ENCODE measurements at places on chromosomes 2 and 18. TPM values are rescaled to one million over a fixed set of nuclear protein-coding genes. Genes with fewer than 3 reads are reported as not detected.

CHN1 gene
- 71.1 TPM for total RNA-seq

ABHD1 gene
- 0.49 TPM for total RNA-seq

M1AP gene
- 0.44 TPM for total RNA-seq

CHRNG gene
- 2.0 TPM for total RNA-seq
